ENCODE measurements at places on chromosomes 4 and X.

DNA sequence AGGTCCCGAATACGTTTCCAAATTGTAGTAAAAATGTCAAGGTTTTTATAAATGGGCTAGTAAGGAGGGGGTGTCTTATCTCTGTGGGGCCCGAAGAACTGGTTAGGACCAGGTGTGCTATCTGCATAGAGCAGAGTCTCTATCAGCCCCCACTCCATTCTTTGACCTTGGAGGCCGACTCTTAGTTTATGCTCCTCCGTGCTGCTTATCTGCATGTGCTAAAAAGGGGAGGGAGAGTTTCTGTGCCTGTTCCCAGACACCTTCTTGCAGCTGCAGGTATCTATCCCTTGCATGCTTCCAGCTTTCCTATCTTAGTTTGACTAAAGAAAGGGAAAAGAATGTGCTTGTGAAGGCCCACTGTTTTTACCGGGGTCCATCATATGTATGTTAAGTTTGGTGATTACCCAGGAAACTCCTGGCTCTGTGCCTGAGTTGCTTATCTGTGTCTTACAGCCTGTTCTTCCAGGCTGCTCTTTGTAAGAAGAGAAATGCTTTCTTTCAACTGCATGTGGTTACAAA, 28.6 kb upstream of the NAF1 start:
- no peak for DNase-seq

DNA sequence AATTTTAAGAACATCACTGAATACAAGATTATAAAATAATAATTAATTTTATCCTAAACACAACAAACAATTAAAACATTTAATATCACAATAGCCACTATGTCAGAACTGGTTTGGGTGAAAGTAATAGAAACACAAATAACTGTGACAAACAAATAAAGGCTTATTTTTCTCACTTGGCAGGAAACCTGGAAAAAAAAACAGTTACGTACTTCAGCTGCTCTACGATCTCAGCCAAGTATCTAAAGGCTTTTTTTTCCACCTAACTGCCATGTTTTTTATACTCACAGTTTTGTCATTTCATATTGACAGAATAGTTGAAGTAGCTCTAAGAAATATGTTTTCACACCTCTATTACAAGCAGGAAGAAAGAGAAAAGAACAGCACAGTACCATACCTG, 284.8 kb upstream of the INTU start:
- no peak for DNase-seq

DNA sequence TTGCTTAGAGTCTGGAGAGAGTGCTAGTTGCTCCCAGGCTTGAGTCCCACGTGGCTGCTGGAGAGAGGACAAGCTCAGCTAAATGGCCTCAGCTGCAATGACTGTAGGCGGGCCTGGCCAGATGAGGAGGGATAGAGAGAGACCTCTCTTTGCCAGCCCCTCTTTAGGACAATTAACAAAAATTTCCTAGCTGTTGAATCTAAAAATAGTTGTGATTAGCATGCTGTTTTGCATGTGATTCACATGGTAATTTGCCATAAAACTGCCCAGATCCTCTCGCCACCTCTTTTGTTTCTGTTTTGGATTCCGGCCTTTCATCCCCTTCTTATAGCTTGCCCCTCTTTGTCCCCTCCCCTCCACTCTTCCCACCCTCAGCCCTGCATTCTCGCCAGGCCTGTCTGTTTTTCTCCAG, 28.9 kb upstream of the PRPS1 start:
- DNase-seq: no peak

GRCh38 chr4:153771046-153771445, 11.2 kb upstream of the RNF175 start:
- no peak for DNase-seq

DNA sequence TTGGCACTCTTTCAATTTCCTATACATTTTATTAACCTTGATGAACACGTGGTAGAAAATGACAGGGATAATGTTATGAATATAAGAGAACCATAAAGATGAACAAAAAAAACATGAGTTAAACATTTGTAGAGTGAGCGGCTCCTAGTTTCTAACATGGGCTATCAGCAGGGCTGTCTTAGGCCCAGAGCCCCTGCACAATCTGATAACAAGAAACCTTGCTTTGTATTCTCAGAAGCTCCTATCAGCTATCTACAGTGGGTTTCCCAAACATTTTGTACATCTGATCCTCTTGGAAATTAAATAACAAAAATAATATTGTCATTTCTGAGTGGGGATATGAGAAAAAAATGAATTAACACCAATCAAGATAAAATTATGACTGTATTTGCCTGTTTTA, 10.6 kb upstream of the RBPJ start:
- no peak for DNase-seq

GRCh38 chrX:120036704-120037103, 40.8 kb downstream of the RHOXF2B start:
- DNase-seq: no peak

GRCh38 chr4:1305261-1305711, 15.6 kb downstream of the MAEA start:
- DNase-seq: no peak

DNA sequence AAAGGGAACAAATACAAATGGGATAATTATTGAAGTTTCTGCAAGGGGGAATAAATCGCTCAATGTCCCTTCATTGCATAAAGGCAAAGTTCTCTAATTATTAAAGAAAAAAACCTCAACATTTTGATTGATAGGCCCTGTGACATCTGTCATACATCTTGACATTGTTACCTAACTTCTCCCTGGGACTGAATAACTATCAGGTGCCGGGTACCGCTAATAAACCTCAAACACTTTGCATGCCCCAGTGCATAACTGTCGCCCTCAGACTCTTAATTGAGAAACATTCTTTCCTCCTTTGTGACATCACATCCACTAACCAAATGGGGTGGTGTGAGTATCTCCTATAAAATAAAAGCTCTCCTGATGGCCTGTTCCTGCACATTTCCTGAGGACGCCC, at the start of gene ADAM29:
ADAM29 (plus strand) TSS at position 301 of the 400 bp plus-strand sequence. CDS start 57,168 bp downstream, outside the sequence.
- no peak for DNase-seq

DNA sequence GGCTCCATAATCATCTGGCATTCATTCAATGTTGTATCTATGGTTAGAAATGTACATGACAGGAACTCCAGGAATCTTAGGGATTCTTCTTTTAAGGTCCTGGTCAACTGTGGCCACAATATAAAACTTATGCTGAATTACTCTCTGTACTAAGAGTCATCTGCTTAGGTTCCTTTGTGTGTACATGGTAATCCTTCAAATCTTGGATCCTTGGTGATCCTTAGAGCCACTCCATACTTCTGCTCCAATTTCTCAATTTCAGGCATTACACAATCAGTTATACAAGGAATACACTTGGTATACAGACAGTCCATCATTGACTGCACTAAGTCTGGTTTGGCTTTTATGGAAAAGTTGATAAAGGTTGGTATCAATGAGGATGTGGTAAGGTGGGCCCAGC, 5.8 kb downstream of the SRD5A3 start:
- no peak for DNase-seq

DNA sequence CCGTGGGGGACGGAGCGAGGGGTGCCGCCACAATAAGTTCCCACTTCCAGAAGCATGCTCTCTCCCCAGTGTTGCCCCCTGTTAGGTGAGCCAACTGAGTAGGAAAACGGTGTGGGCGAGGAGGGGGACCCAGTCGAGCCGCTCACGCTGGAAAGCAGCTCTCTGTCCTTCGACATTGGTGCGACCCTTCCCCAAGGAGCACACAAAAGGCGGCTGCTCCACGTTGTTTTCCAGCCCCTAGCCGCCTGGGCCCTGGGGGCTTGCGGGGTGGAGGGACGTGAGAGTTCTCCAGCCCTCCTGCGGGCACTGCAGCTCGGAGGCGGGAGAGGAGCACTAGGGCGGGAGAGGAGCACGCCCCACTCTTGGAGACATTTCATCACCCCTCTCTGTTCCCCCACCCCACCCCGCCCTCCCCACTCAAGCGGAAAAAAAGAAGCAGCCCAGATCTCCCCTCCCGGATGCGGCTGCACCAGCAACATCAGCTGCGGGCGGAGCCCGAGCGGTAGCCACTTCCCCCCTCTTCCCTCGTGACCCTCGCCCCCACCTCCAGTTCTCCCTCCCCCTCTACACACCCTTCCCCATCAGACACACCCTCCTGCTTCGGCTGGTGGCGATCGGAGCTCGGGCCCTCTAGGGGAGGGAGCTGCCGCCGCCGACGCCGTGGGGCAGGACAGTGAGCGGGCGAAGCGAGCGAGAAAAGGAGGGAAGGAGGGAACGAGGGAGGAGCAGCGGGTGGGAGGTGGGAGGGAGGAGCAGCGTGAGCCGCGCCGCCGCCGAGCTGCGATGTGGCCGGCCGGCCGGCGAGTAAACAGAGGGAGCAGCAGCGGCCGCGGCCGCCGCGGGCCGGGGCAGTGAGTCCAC, at the start of gene DOCK11:
DOCK11 (plus strand) TSS at position 755 of the 861 bp plus-strand sequence. CDS start 157 bp downstream, outside the sequence.
- DNase-seq: peak; percentile 59

- no peak for DNase-seq
Observed at GRCh38 chr4:93469560-93469959, 359.0 kb upstream of the ATOH1 start.

DNA sequence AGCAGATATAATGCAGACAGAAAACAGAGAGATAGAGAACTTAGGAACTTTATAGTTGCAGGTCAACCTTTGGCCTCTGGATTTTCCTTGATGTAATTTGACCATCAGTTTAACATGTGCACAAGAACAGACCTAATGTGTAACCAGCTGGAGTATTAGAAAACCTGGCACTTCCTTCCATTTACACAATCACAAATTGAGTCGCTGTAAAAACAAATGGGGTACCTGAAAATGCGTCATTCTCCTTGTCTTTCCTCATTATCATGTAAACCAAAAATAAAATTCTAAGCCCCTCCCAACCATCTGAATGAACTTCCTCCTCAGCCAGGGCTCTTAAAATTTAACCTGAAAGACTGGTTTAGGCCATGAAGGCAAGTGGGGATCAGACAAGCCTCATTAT, 358.4 kb upstream of the MAGEB16 start:
- no peak for DNase-seq
